Stimulated activated CD4-positive, alpha-beta T cell treated with anti-CD3 and anti-CD28 coated beads, Interleukin-4, amount 100 ng/mL, for 1 hour (primary cell): ENCODE measurements at places on chromosomes 1 and 21.

- no peak for DNase-seq
These were observed 15.9 kb downstream of the ZMYND12 start for GRCh38 chr1:42439940-42440339.

DNA sequence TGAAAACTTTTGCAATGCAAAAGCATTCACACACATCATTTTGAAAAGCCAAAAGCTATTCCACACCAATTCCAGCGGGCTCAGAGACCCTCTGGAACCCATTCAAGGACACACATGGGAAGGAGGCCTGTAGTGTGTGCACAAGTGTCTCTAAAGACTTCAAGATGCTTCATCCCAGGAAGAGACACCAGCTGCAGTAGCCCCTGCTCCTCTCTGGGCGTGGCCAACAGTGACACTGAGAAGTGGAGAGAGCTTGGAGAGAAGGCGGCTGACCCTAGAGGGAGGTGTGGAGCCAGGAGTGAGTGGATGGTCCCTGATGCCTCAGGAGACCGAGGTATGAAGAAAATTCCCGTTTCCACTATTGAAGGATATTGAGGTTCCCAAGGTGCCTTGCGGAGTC is 14.9 kb upstream of the TNNI1 start:
- no peak for DNase-seq

GRCh38 chr1:53334781-53335180 is 6.9 kb upstream of the LRP8 start:
- no peak for DNase-seq

GRCh38 chr1:44559330-44559729 is 115.0 kb downstream of the TMEM53 start:
- DNase-seq: no peak

GRCh38 chr1:53025769-53026112 is 36.3 kb upstream of the PODN start:
- no peak for DNase-seq

- no peak for DNase-seq
These were observed 20.5 kb downstream of the ARID4B start for GRCh38 chr1:235307158-235308124.

DNA sequence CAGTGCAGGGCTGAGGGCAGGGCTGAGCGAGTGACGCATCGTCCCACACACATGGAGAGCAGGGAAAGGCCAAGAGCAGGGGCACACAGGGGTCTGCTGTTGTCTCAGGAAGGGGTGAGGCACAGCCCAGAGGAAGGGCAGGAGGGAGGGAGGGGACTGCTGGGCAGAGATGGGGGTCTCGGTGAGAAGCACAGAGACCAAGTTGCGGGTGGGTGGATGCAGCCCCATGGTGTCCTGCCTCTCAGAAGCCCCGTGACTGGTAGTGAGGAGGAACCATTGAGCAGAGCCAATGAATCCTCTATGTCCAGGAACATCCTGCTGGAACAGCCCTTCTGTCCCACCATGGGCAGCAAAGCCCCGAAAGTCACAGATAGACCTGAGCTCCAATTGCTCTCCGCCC is 17.8 kb downstream of the C1orf198 start:
- no peak for DNase-seq

DNA sequence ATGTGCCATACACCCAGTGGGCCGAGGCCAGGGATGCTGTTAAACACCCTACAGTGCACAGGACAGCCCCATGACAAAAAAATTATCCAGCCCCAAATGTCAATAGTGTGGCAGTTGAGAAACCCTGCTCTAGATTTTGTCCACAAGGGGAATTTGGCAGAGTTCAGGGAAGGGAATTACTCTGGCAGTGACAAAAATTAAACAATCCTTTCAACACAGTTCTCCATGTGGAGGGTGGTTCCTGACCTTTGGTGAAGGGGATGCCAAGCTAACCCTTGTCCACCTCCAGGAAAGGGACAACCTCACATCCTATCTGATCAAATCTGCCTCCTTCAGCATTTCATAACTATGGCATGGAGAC is 28.4 kb upstream of the CD84 start:
- DNase-seq: no peak

DNA sequence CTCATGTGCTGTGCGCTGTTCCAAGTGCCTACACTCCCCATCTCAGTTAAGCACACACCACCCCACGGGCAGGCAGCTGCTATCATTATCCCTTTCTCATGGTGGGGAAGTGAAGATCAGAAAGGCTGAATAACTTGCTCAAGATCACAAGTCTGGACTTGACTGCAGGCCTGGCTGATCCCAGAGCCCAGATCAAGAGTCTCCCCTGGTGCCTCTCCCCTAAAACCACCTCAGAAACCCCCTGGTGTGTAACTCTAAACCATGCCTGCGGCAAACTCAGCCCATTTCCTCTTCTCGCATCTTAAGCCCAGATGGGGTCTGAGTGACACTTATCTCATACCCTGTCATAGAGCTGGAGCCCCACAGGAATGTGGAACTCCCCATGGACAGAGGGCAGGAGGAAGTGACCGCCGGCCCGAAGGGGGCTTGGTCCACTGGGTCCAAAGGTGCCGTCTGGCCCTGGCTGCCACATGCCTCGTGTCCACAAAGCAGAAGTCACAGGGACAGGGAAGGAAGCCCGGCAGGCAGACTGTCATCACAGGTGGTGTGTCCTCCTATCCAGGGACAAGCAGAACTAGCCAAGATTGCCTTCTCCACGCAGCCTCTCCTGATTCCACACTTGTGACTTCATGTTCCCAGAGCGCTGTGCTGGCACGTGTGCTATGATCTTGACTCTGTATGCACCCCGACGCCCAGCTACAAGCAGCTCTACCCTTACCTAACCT is 92.1 kb downstream of the SYF2 start:
- DNase-seq: no peak

DNA sequence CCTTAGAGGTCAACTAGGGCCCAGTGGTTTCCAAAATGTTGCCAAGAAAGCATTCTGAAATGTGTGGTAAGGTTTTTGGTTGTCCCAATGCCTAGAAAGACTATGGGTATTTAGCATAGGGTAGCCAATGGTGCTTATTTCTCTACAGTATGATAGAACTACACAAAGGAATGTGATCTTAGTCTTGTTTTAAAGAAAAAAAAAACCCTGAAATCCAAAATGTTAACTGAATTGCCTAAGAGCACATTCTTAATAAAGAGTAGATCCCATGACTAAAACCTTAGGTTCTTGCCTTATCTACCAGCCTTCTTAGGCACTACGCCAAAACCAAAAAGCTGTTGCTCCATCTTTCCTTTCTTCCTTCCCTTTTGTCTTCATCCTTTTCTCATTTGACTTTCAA is 428.2 kb downstream of the MRPL39 start:
- DNase-seq: no peak

GRCh38 chr1:160866695-160867260 is 4.1 kb upstream of the CD244 start:
- DNase-seq: no peak

GRCh38 chr1:167083066-167083665 is 7.0 kb downstream of the GPA33 start:
- no peak for DNase-seq

DNA sequence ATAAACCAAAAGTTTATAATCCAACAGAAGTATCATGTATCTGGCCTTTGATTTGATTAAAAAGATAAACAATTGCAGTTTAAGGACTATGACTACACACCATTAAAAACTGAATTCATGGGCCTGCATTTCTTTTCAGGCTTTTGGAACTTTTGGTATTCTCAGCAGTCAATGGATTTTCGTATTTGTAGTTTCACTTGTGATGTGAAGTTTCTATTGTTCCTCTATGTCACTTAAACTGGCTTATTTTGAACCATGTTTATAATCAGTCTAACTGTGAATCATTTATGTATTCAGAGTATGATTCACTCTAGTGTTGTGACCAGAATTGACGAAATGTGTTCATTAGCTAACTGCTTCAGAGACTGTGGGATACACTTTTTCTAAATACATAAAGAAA is 132.9 kb downstream of the COQ8A start:
- no peak for DNase-seq

- peak; percentile 56 for DNase-seq
These were observed 642 bp downstream of the HCRTR1 start for GRCh38 chr1:31617916-31618746.
